ENCODE measurements at places on chromosomes 4 and X.

DNA sequence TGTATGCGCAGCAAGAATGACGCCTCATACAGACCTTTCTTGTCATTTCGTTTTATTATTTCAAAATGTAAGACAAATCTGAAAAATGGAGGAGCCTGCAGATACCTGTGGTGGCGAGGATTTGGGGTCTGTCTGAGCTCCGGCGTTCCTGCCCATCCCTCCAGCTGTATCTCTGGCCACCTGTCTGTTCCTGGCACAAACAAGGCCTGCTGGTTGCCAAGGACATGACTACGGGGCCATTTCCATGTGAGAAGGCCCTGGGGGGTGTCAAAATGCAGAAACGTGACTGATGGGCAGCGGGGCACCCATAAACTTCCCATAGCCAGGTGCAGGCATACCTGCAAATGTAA, 591 bp upstream of the TSPAN7 start:
- no peak for DNase-seq

GRCh38 chr4:6855692-6856297, 53.8 kb upstream of the TBC1D14 start:
- DNase-seq, result no peak

- no peak for DNase-seq
These were observed 5.2 kb upstream of the CXCL2 start for GRCh38 chr4:74104145-74104544.

- DNase-seq, result no peak
These were observed 43.2 kb upstream of the NEIL3 start for GRCh38 chr4:177266506-177266905.

- no peak for DNase-seq
These were observed 40.5 kb upstream of the BMP2K start for GRCh38 chr4:78735697-78736096.

DNA sequence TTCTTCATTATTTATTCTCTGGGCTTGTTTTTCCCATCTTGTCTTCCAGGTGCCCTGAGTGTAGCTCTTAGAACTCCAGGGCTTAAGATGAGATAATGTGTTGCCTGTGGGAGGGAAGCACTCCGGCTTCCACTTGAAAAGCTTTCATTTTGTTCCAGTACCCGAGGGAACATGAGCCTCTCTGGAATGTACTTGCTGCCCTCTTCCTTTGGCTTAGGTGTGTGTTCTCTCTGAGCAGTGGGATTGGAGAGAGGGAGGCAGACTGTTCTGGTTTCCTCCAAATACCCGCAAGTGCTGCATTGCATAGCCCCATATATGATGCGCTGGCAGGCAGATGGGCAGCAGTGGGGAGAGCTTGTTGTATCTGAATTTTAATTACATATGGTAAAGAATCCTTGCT, 861 bp upstream of the DTHD1 start:
- DNase-seq, result no peak

- DNase-seq, result no peak
These were observed 13.5 kb downstream of the ASB11 start for GRCh38 chrX:15301924-15302323.

DNA sequence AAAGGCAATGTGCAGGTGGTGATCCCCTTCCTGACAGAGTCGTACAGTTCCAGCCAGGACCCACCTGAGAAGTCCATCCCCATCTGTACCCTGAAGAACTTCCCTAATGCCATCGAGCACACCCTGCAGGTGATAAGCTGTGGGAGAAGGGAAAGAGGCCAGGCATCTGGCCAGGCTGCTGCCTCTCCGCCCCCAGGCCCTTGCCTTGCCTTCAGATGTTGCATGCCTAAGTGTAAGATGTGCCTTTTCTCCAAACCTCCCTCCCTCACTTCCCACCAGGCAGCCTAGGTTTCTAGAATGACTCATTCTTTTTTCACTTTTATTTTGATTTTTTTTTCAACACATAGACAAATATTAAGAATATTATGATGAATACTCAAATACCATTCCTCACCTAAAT, 12.2 kb upstream of the CDK16 start:
- no peak for DNase-seq

DNA sequence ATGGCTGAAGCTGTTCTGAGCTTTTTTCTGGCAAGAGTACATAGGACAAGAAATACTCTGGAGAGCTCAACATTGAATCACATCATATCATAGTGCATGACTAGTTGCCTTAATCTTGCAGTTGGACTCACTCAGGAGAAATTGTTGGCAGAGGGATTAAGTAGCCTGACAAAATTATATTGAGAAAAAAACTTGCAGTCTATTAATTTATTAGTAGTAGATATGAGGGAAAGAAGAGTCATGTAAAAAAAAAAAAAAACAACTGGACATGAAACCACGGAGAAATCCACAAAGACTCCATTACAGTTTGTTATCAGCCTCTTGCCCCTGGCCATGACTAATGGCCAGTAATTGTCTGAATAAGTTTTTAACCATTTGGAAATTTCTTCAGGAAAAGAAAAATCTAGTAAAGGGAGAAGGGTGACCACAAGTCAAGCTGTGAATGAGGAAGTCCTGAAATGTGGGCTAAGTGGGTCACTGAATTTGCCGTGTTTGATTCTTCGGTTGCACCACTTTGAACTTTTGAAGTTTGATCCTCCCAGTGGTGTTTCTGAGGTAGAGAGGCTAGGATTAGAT, 45.6 kb downstream of the FHL1 start:
- DNase-seq, result no peak

GRCh38 chr4:8356856-8357255, 83.7 kb downstream of the ACOX3 start:
- no peak for DNase-seq

- no peak for DNase-seq
These were observed 58.6 kb upstream of the CHRNA9 start for GRCh38 chr4:40276546-40276945.

DNA sequence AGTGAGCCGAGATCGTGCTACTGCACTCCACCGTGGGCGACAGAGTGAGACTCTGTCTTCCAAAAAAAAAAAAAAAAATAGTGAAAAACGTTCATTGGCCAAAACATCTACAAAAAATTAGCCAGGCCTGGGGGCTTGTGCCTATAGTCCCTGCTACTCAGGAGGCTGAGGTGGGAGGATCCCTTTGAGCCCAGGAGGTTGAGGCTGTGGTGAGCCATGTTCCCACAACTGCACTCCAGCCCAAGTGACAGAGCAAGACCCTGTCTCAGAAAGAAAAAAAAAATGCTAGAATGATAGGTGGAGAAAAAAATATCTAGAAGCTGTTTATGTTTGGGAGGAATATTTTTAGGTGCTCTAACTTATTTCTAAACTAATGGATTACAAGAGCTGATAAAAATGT, 14.9 kb downstream of the SPRY1 start:
- no peak for DNase-seq

DNA sequence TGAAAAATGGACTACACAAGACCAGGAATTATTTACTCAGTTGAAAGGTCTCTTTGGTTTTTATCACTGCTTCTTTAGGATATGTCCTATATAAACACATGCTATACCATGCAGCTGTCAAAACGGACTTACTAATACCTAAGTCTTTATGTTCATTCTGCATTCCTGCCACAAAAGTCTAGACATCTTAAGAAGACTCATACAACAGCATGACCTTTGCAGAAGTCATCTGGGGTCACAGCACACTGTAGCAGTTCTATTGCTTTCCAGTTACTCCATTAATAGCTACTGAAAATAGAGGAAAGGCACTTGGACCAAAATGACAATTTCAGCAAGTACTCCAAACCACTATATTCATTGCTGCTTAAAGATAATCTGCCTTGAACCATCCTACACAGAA, 53.2 kb downstream of the DDX60 start:
- DNase-seq, result no peak

DNA sequence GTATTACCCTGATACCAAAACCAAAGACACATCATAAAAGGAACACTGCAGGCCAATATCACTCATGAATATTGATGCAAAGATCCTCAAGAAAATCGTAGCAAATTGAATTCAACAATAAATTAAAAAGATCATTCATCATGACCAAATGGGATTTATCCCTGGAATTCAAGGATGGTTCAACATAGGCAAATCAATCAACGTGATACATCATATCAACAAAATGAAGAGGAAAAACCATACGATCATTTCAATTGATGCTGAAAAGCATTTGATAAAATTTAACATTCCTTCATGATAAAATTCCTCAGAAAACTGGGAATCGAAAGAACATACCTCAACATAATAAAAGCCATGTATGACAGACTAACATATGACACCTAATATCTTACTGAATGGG, 52.7 kb upstream of the STARD8 start:
- DNase-seq, result no peak

GRCh38 chrX:1306909-1307625, 29.5 kb upstream of the IL3RA start:
- no peak for DNase-seq

- no peak for DNase-seq
These were observed 329.8 kb downstream of the NR3C2 start for GRCh38 chr4:148112231-148112982.

DNA sequence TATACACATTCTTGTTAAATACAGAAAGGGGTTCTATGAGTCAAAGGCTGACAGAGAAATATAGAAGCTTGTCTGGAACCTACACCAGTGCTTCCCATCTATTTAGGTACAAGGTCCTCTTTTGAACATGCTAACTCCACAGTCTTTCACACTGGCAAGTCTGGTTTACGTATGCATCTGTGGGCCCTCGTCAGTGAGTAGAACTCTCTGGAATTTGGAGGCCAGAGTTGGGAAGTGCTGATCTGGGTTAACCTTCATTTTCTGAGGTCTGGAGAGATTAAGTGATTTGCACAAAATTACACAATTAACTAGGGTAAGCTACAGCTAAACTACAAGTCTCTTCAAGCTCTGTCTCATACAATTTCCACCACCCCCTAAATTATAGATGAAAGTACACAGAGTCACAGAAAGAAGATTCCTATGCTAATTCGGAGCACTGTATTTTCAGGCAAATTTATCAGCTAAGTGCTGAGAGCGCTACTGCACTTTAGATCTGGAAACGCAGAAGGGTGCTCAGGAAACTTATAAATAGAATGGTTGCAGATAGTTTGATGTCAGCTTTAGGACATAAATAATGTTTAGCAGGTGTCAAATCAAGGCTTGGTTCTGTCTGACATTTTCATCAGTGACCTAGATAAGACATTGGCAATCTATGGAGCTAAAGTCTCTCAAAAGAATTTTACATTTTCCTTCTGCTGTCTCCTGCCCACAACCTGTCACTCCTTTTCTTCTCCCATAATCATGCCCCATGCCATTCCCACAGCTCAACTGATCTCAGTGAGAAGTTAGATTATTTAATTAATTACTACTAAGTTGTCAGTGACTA, 43.0 kb upstream of the PDLIM5 start:
- DNase-seq, result no peak

GRCh38 chrX:97234471-97235081, 350.9 kb downstream of the RPA4 start:
- no peak for DNase-seq

DNA sequence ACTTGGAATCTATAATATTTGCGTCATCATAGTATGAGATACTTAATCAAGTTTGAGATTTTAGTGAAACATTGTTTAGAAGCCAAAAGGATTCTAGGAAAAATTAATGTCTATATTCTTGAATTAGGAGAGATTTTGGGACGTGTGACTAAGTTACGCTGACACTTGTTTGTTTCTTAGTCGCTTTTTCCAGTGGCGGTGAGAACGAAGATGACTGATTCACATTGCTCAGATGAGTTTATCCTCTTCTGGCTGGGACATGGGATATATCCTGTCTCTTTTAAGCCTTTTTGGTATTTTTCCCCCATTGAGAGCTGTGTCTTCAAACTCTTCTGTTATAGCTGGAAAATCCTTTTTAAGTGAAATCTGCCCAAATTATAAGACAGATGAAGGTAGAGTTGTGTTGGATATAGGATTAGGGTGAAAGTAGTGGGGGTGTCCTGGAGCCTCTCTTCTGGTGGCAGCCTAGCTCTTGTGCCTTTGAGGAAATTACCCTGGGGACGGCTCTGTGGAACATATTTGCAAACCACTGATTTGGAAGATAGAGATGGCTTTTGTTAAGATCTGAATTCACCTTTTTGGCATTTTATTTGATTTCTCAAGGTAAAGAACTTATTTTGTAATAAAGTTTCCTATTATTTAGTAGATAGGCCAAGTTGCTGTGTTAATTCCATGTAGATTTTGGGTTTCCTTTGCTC, 49.7 kb downstream of the HTT start:
- no peak for DNase-seq

GRCh38 chr4:161554372-161554990, 609.3 kb downstream of the FSTL5 start:
- DNase-seq, result no peak

DNA sequence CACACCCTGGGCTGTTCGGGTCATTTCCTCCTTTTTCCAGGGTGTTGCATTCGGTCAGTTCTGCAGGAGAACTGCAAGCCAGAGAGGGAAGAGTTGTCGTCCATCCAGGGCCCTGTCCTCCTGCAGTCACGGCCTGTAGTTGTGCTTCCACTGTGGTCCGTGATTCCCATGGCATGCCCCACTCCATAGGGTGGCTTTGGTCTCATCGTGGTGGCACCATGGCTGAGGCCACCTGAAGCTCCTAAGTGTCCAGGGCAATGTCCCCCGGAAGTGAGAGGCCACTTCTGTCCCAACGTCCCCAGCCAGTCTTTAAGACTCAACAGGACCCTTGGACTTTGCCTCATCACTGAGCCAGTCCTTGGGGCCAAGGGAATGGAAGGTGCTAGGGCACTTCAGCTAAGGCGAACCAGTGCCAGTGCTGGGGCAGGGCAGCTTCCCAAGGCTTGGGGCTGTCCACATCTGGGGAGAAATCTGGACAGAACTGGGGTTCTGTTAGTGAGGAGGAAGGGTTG, 83.7 kb downstream of the HTRA3 start:
- DNase-seq, result no peak

- no peak for DNase-seq
These were observed 11.3 kb downstream of the DOCK11 start for GRCh38 chrX:118506805-118507480.

GRCh38 chrX:71053217-71053621, 14.9 kb downstream of the SNX12 start:
- DNase-seq, result no peak

- DNase-seq, result no peak
These were observed 130.8 kb upstream of the ACSL4 start for GRCh38 chrX:109863811-109864210.

DNA sequence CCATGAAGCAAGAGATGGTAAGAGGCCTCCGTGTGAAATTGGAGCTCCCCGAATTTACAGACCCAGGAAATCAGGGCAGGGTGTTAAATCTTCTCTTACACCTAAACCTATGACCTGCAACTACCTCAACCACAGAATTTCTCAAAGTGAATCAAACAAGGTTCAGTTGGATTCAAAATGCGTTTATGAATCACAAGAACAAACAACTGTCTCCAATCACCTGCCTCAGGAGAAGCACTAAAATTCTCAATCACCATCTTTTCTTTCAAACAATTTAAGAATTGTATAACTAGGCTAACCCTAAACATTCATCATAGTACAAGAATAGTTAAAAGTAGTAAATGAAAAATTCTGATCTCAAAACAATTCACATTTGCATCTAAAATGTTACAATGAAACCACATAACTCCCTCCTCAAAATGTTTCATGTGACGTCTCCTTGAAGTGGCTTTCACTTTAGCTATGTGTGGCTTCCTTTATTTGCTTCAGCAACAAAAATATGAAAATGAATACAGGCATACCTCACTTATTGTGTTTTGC, 19.2 kb downstream of the PPP3CA start:
- no peak for DNase-seq

- no peak for DNase-seq
These were observed 160.3 kb upstream of the GPC4 start for GRCh38 chrX:133575501-133576136.

All from D721Med (cell line).